ENCODE measurements at places on chromosomes 5 and 9.

- no peak for DNase-seq
Measured at GRCh38 chr5:89302102-89302891, 419.3 kb upstream of the MEF2C start.

DNA sequence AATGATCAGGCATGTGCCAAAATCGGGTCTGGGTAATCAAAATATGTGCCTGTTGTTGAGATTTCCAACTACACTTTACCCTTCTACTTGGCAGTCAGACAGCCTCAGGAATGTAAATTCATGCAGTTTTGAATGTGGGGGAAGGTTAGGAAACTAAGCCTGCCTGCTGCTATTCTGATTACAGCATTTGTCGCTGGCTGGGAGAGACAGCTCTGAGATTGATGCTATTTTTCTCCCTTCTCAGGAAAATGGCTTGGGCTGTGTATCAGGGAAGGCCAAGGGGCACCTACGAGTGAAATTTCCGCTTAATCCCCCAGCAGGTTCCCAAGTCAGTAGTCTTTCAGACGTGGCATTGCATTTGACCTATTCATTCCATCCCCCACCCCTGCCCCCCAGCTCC lies 3.6 kb upstream of the RGS7BP start:
- no peak for DNase-seq

- no peak for DNase-seq
Measured at GRCh38 chr5:61784341-61784740, 452.3 kb downstream of the ZSWIM6 start.

- DNase-seq: no peak
Measured at GRCh38 chr5:149470942-149471341, 80.3 kb downstream of the CSNK1A1 start.

GRCh38 chr5:122743261-122743660 lies 31.6 kb upstream of the SNX2 start:
- no peak for DNase-seq

DNA sequence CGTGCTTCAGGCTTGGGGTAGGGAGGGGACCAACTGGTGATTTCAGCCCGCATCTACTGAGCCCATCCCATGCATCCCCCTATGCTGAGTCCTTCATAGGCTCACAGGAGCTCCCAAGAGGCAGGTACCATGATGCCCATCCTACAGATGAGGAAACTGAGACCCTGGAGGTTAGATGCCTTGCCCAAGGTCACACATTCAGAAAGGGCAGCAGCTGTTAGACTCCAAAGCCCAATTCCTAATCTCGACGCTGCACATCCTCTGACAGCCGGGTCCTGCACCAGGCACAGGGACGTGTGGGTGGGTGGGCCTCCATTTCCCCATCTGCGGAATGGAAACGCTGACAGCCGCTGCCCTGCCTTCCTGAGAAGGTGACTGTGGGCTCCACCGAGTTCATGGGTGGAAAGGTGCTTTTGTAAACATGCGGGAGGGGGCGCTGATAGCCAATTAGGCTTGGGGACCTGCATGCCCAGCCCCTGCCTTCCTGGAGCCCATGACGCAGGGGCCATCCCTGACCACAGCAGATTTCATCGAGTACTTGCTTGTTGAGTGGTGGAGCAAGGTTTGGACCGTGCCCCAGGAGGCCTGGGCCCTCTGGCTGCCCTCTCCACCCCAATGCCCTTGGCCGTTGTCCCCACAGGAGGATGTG lies 2.2 kb downstream of the DNM1 start:
- no peak for DNase-seq

DNA sequence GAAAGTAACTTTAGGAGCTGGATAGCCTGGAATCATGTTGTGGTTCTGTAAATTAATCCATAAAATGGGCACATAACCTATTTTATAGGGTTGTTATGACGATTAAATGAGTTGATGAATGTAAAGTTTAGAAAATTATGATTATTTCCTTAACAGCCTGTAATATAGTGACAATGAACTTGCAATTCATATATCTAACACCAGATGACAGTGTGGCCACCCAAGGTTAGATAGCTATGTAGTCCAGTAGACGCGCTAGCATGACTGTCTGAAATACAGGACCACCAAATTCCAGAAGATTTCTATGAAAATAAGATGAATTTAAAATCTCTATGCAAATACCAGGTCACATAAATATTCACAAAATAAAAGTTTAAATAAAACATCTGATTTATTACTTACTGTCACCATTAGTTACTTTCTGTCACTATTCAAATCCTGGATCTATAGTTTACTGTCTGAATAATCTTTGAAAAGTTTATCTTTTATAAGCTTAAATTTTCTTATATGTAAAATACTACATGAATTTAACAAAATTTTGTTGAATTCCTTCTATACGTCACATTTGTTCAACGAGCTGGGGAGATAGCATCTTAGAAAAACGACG lies 26.1 kb upstream of the MACIR start:
- DNase-seq: no peak

- peak; percentile 18 for DNase-seq
Measured at GRCh38 chr5:177133853-177134696, 502 bp downstream of the NSD1 start.
